HS-5 (cell line): ENCODE measurements at places on chromosomes 6 and 20.
A peak's percentile ranks its signal among the peaks of the same experiment; 100 is the strongest.

DNA sequence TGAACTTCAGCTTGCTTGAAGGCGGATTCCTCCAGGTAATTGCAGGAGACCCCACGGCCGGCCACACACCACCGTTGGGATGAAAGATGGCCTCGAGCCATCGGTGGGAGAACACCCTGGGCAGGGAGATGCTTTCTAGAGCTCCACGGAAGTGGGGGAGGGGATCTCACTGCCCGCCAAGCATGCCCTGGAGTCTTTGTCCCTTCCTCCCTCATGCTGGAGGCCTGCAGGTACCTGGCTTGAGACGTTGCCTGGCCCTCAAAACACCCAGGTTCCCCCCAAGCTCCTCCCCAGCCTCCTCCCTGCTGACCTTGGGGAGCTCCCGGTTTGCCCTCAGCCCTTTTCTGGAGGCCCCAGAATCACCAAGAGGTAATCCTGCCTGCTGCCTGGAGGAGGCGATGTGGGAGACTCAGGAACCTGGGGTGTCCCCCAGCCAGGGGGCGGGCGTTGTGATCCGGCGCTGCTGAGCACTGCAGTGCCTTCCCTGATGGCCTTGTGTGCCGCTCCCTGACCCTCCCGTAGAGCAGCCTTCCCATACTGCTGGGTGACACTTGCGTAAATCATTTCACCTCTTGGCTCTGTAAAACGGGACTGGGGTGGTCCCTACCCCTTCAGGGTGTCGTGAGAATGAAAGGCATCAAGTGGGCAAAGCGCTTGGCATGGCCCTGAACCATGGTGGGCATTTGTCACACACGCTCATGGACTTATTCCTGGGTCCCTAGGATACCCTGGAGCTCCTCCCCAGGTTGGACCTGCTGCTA, 91.4 kb downstream of the CEBPB start:
- DNase-seq: no peak

DNA sequence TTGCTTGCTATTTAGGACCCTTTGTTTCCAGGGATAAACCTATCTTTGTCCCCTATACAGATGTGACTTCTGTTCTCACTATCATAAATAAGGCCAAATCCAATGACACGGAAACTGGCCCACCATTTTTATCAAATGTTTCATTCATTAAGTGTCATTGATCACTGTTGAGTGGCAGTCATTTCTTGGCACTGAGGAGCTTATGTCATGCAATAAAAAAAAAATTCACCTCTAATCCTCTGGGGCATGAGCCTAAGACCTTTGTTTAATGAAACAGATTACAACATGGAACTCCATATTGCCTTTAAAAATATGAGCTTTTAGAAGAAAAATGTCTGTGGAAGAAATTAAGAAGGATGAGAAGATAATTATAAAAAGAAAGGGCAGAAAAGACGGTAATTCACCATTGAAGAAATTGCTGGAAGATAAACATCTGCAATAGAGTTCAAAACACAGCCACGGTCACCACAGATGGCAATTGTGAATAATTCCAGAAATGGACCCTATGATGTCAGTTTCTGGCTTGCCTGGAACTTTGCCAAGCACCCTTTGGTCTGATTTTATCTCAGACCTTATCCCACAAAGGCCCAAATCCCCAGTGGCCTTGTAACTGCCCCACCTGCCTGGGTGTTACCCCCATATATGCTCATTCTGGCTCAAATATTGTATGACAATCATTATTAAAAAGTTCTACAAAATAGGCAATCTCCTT, 91.1 kb downstream of the DST start:
- no peak for DNase-seq

GRCh38 chr6:105545947-105546731, 143.3 kb upstream of the PREP start:
- peak; percentile 68 for DNase-seq

DNA sequence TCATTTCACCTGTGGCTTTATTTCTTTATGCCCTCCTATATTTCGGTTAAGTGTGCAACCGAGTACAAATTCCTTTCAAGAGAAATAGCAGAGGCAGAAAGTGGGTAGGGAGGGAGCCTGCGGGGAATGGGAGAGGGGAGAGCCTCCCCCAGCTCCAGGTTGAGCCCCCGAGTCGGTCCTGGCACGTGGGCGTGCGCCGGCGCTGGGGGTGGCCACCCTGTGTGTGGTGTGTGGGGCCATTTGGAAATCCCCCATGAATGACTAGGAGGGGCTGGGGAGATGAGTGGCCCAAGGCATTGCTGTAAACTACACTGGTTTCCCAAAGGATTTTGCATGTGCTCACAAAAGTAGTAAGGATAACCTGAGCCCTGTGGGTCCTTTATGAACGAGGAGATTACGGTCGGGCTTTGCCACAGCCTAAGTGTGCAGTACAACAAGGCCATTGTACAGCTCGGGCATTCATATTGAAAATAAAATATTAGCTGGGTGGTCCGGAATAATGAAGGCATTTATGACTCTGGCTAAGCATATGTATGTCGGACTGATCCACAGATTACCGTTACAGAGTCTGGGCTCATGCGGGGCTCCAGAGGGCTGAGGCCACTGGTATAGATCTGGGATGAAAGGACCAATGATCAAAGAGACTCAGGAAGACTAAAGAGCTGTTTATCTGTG, 84.5 kb upstream of the RALGAPA2 start:
- DNase-seq: no peak

GRCh38 chr6:168666699-168667427, 225.9 kb downstream of the SMOC2 start:
- no peak for DNase-seq
